ENCODE measurements at places on chromosomes 16 and 17.
A peak's percentile ranks its signal among the peaks of the same experiment; 100 is the strongest.

GRCh38 chr17:79728169-79728907 is 2.4 kb upstream of the ENPP7 start:
- peak; percentile 63 for DNase-seq

DNA sequence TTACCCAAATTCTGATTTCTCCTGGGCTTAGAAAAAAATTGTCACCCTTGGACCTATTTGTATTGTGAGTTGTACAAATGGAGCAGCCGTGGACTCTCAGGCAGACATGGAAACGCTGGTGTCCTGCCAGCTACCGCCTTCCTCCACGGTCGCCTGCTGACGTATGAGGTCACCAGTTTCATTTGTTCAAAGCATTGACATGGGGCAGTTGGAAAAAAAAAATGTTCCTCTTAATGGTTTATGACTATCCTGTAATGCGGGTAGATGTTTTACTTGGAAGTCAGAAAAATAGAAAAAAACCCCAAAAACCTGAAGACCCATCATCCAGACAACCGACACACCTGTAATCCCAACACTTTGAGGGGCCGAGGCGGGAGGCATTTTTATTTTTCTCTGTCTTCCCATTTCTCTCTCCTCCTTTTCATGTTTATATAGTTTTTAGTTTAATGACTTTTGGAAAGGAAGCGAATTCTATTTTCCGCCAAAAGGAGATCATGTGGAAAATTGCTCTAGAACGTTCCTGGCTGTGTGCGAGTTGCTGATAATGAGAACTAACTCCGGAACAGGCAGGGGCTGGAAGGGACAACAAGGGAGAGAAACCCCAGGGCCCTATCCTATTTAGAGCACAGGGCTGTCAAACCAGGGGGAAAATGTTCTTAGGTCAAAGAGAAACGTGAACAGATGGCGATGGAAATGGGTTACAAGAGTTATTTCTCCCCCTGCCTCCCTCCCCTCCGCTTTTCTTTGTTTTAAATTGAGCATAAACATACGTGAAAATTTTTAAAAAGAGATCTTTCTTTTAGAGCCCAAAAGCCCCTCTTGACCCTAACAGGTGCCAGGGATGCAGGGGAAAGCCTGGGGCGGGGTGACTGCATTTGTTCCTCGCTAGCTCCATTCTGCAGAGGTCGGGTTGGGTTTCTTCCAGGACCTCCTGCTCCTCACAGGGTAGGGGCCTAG is 13.7 kb downstream of the DNAH17 start:
- no peak for DNase-seq

- DNase-seq, result no peak
These were observed 22.1 kb downstream of the EMP2 start for GRCh38 chr16:10558305-10558704.

DNA sequence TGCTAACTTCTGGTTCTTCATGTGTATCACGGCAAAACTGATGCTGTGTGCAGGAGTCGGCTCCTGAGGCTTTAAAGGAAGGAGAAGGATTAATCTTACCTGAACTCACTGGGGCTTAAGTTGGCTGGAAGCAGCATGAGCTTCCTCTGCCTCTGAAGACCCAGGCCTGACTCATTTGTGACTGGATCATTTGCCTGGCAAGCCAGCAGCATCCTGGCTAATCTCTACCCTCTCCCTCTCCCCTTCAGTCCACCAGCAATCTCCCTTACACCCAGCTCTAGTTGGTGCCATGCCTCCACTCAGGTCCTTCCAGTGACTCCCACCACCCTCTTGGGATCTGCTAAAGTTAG is 150.3 kb downstream of the IRX3 start:
- DNase-seq, result no peak

DNA sequence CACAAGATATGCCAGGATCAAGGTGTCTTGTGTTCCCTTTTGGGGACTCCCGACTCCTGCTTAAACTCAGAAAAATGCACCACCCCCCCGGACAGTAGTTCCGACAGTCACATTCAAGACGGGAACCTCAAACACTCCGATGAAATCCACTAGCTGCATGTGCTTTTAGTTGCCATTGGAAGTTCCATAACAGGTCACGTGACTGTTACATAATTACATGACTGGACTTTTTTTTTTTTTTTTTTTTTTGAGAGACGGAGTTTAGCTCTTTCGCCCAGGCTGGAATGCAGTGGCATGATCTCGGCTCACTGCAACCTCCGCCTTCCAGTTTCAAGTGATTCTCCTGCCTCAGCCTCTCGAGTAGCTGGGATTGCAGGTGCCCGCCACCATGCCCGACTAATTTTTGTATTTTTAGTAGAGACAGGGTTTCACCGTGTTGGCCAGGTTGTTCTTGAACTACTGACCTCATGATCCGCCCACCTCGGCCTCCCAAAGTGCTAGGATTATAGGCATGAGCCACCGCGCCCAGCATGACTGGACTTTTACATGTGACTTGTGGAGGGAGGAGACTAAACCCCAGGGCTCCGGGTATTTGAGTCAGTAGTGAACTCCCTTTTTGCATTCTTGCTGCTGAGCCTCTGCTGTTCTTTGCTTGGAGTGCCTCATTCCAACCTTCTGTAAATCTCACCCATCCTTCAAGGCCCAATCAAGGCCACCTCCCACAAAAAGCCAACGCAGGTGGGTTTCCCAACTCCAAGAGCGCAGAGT is 1.6 kb downstream of the SIRT7 start:
- no peak for DNase-seq

GRCh38 chr17:75922173-75922961 is 17.7 kb upstream of the MRPL38 start:
- no peak for DNase-seq

GRCh38 chr17:41976142-41976768 is 9.7 kb downstream of the CNP start:
- no peak for DNase-seq

DNA sequence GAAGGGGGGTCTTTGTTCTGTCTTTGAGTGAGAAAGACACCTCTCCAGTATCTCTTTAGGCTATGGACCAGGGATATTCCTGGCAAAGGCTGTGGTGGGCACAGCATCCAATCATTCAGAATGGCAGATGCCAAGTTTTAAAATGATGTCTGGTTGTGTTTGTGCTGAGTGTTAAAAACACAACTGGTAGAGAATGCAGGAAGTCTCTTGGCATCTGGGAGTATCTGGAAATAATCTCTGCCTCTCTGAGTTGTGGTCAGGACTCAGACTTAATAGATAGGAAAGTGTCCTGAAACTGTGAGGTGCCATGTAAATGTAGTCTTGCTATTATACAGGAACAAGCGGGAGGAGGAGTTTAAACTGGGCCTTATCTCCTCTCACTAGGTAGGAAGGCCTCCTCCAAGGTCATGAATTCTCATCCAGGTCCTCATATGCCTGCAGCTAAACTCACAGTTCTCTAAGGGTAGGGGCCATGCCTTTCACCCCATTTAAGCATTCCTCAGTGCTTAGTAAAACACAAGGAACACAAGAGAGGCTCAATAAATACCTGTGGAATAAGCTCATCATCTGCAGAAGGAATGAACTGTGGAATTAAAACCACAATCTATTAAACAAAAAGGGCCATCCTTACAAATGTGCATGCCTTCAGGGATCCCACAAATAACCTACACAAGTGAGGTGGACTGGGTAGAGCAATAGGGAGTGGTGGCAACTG is 317.6 kb downstream of the CBLN1 start:
- DNase-seq, result no peak

GRCh38 chr17:75910699-75911098 is 6.0 kb upstream of the MRPL38 start:
- DNase-seq, result no peak

DNA sequence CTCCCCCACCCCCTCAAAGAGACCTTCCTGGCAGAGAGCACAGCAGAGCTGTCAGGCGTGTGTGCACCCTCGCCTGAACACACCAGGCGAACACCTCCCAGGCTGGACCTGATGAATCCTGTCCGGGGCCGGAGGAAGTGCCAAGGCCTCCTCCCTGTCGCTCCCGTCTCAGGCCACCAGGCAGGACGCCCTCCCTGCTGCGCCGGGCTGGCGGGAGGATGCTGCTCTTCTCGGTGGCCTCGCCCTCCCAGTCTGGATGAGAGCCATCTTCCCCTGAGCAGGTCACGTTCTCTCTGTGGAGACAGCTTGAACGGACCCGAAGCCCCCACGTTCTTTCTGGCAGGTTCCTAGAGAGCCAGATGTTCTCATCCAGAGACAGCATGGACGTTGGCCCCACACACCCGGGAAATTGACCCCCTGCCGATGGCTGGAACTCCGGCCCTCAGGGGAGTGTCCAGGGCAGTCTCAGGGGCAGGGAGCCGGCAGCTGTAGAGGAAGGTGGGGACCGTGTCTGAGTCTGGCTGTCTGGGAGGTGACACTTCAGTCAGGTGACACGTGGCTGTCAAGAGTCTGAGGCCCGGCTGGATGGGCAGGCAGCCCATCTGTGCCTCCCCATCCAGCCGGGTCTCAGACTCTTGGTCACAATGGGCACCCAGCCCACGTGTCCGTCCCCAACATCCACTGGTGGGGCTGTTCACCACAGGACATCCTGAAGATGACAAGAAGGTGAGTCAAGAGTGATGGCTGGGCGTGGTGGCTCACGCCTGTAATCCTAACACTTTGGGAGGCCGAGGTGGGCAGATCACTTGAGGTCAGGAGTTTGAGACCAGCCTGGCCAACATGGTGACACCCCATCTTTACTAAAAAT is 5.0 kb upstream of the TIMP2 start:
- DNase-seq, result no peak

- no peak for DNase-seq
These were observed 45.9 kb upstream of the HS3ST3A1 start for GRCh38 chr17:13647543-13648021.

- no peak for DNase-seq
These were observed 8.7 kb downstream of the FAM234A start for GRCh38 chr16:243348-243747.

DNA sequence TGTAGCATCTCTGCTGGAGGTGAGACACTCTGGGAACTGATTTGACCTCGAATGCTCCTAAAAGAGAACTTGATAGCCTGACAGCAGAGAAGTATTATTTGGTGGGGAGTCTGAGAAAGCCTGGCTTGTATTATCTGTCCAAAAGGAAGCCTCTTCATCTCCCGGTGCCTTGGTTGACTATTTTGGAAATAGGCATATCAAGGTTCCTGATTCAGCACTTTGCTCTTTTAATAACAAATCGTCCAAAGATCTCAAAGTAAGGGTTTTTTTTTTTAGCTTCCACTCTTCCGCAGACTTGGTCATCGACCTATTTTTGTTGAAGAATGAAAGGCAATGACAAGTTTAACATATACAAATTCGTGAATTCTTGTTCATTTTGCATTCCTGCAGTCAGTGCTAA is 14.8 kb downstream of the TMEM186 start:
- no peak for DNase-seq
